Activated CD4-positive, alpha-beta T cell treated with anti-CD3 and anti-CD28 coated beads, Interleukin-2, amount 50 U/mL, for 24 hours (primary cell): ENCODE measurements at places on chromosomes 6 and 20.

- DNase-seq: no peak
These were observed 5.3 kb upstream of the PRR18 start for GRCh38 chr6:166313255-166314070.

- DNase-seq: no peak
These were observed 36.7 kb upstream of the PTPRK start for GRCh38 chr6:128557081-128557480.

DNA sequence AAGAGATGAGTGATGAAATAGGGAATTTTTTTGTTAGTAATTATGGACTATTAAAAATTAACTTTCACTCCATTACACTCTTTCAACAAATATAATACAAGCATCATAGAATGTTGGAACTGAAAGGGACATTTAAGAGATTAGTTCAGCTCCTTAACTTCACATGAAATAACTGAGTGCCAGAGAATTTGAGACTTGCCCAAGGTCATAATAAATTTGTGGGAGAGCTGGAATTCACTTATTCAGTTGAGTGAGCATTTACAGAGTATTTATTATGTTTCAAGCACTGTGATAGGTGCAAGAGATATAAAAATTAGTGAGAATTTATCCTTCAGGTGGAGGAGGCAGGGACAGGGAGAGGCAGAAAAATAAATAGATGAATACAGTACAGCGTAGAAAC is 154.6 kb downstream of the KCNQ5 start:
- DNase-seq: no peak

DNA sequence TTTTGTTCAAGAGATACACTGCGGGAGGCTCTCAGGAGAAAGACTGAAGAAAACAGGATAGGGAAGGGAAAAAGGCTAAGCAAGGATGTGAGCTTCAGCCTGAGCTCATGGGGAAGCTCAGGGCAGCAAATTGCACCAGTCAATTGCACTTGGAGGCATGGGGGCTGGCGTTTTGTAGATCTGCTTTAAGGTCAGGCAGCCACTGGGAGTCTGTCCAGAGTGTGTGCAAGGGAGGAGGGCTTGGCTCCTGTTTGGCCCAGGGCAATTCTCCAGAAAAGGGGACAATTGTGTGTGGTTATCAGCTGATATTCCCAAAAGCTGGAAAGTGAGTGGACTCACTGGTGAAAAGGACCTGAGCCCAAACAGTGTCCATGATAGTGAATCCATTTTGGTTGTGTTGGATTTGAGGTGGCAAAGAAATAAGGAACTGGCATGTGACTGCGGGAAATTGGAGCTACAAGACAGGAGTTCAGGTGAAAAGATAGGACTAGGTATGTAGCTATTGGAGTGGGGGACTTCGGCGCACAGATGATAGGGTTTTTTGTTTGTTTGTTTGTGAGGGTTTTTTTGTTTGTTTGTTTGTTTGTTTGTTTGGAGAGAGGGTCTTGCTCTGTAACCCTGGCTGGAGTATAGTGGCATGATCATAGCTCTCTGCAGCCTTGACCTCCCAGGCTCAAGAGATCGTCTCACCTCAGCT is 22.3 kb upstream of the IER3 start:
- DNase-seq: no peak

DNA sequence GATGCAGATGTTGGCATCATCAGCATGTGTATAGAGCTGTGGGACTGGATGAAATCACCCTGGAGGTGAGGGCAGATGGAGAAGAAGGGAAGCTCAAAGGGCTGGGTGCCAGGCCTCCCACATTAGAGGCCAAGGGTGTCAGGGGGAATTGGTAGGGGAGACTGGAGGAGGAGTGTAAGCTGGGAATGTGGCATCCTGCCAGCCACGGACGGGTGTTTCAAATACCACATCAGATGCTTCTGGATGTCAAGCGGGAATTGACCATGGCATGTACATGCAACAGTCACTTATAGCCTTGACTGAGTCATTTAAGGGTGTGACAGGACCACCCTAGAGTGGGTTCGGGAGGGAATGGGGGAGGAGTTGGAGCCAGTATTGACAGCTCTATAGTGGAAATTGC is 9.6 kb downstream of the ERGIC3 start:
- DNase-seq: no peak

DNA sequence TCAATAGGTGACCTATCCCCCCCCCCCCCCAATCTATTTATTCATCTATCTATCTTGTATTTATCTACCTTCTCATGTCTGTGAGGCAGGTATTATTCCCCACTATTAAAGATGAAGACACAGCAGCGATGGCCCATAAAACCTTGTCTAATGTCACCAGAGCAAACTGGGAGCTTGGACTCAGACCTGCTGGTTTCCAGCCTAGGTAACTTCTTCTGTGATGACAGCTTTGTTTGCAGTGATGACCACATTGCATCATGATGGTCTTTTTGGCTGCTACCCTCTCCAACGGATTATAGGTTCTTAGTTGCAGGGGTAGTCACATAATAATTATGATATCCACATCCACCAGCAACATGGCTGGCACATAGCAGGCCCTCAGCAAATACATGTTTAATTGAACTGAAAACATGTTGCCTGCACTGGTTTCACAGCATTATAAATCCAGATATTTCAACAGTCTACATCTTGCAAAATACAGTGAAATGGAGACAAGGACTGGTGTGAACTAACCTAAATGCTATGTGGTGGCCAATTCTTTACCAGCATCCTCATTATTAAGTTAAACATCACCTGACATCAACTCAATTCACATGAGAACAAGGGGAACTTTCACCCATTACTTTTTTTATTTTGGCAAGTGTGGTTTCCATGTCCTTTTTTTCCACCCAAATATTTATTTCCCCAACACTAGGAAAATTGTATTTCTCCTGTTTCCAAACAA is 712.5 kb upstream of the NRSN1 start:
- DNase-seq: no peak

DNA sequence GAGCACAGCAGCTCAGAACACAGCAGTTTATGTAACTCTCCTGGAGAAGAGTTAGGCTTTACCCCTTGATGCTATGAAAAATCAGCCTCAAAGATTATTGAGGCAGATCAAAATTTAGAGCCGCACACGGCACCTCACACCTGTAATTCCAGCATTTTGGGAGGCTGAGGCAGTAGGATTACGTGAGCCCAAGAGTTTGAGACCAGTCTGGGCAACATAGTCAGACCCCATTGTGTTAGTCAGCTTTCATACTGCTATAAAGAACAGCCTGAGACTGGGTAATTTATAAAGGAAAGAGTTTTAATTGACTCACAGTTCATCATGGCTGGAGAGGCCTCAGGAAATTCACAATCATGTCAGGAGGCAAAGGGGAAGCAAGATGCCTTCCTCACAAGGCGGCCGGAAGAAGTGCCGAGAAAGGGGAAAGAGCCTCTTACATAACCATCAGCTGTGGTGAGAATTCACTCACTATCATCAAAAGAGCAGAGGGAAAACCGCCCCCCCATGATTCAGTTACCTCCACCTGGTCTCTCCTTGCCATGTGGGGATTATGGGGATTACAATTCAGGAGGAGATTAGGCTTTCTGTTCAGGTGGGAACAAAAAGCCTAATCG is 87.7 kb downstream of the SGK1 start:
- no peak for DNase-seq

- DNase-seq: no peak
These were observed 60.0 kb downstream of the GINS1 start for GRCh38 chr20:25467441-25467840.

GRCh38 chr6:75532521-75532920 is 38.9 kb upstream of the FILIP1 start:
- no peak for DNase-seq

- no peak for DNase-seq
These were observed 20.9 kb upstream of the EPM2A start for GRCh38 chr6:145756170-145756662.

DNA sequence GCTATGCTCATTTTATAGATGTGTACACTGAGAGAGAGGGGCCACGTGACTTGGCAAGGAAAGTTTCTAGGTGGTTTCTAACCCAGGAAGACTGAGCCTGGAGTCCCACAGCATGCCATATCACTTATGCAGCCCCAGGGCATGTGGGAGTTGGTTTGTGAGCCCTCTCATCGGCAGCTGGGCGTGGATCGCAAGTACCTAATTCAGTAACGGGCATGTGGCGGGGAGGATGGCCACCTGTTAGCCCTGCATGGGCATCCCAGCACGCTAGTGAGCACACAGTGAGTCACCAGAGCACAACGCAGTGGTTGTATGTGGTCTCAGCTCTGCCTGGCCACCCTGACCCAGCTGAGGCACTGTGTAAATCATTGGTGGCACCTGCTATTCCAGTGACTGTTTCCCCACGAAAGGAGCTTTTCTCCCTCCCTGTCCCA is 88.3 kb downstream of the NINL start:
- DNase-seq: no peak

GRCh38 chr6:37007340-37008043 is 2.0 kb downstream of the FGD2 start:
- no peak for DNase-seq

- no peak for DNase-seq
These were observed 12.9 kb upstream of the SLC9A8 start for GRCh38 chr20:49799698-49800097.

- no peak for DNase-seq
These were observed 122.6 kb downstream of the TNFRSF21 start for GRCh38 chr6:47187113-47187512.

DNA sequence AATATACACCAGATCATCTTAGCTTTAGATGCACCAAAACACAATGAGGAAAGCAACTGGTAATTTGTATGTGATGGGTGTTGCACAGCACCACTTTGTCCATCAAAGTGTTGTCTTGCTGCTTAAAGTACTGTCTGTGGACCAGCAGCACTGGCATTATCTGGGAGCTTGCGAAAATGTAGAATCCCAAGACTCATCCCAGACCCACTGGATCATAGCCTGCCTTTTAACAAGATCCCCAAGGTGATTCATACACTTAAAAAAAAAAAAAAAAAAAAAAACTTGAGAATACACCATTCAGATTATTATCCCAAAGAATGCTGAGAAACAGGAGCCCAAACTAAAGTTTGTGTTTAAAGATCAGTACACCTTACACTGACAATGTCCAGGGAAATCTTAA is 123.4 kb downstream of the TASP1 start:
- no peak for DNase-seq
